ENCODE measurements at places on chromosomes 13 and 19.
A peak's percentile ranks its signal among the peaks of the same experiment; 100 is the strongest.

GRCh38 chr13:107573184-107573583 lies 642.2 kb downstream of the LIG4 start:
- no peak for DNase-seq

DNA sequence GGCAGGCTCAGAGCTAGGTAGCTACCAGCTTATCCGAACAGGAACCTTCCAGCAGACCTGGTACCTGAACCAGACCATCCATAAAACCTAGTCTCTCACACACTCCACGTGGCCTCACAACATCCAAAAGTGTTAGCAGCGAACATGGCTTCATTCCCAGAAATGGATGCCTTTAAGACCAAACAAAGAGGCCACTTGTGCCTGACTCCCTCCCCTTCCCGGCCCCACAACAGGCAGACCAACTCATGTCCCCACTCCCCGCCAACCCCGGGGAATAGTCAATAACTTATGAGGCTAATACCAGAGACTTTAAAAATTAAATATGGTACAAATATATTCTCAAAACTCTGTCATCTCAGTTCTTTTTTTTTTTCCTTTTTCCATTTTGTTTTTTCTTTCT lies 46.2 kb downstream of the ZNF557 start:
- DNase-seq = no peak

GRCh38 chr13:90793261-90793820 lies 554.1 kb upstream of the MIR17HG start:
- no peak for DNase-seq

DNA sequence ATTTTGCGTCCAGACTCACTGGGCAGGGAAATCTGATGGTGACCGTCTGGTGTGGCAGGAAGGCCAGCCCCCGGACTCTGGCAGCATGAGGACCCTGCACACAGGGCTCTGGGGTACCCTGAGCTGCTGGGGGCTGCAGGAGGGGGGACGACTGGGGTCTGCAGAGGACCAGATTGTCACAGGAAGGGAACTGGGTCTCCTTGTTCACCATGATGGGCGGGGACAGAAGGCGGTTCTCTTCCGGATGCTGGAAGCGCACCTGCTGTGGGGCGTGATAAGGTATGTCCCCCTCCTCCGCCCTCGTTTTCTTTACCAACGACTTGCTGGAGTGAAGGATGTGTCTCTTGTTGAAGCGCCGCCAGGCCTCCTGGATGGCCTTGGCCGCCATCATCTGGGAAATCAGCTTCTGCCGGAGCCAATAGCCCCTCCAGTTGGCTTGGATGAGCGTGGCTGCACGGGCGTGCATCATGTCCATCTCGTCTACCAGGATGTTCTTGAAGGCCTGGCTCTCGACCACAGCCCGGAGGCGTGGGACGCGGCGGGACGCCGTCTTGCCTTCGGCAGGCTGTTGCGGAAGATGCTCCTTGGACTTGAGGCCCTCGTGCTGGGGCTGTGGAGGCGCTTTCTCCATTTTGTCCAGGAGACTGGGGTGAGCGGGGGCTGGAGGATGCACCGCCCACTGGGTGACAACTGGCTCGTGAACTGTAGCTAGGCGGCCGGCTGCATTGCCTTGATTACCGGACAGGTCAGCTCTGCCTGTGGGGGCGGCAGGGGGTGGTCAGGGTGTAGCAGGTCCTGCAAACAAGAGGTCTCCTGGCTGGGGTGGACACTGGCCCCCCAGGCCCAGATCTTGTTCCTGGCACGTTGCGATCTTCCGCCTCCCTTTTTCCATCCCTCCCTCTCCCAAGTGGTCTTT lies 7.2 kb downstream of the IQCN start:
- no peak for DNase-seq

DNA sequence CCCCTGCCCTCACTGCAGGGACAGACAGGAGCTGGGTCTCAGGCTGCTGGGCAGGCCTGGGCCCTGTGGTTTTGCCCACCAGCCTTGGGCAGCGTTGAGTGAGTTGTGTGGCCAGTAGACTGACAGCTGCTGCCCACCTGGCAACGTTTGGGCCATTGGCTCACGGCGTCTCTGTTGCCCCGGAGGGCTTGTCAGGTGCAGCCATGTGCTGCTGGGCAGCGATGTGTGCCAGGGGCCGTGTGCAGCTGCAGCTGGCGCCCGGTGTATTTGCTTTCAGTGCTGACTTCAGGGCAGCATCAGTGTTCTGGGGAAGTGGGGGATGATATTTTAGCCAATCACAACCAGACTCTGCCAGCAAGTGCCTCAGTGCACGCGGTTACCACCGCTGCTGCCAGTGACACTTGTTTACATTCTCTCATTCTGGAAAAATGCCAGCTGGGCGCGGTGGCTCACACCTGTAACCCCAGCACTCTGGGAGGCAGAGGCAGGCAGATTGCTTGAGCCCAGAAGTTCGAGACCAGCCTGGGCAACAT lies 10.6 kb downstream of the FZR1 start:
- DNase-seq = peak; percentile 19

DNA sequence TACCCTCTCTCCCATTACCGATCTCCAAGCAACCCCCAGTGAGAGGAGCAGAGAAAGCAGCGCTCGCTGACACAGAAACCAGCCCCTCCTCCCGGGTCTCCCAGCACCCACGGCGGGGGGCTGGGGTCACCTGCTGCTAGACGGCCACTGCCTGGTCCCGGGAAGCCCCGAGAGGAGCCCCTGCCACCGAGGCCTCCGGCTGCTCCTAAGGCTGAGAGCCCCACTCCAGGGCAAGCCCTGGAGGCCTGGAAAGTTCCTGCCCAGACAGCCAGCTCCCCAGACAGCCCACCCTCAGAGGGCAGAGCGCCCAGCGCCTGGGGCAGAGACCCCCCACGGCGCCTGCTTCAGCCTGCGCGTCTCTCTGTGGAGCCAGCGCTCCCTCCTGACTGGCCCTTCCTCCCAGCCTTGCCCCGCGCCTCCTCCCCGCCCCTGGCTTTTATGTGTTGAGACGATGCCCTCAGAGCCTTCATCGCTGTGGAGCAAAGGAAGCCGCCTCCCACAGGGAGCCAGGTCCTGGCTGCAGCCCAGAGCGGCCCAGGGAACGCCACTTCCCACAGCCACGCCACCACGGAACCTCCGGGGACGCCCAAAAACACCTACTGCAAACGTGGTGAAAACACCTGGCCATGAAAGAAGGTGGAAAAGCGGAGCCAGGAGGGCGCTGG lies 51.1 kb downstream of the MLLT1 start:
- DNase-seq = no peak

- no peak for DNase-seq
Observed at GRCh38 chr13:39509616-39510315, 93.2 kb downstream of the LHFPL6 start.

GRCh38 chr13:110408286-110408685 lies 101.2 kb downstream of the COL4A2 start:
- DNase-seq = no peak

GRCh38 chr13:95185851-95186250 lies 115.4 kb downstream of the ABCC4 start:
- no peak for DNase-seq

DNA sequence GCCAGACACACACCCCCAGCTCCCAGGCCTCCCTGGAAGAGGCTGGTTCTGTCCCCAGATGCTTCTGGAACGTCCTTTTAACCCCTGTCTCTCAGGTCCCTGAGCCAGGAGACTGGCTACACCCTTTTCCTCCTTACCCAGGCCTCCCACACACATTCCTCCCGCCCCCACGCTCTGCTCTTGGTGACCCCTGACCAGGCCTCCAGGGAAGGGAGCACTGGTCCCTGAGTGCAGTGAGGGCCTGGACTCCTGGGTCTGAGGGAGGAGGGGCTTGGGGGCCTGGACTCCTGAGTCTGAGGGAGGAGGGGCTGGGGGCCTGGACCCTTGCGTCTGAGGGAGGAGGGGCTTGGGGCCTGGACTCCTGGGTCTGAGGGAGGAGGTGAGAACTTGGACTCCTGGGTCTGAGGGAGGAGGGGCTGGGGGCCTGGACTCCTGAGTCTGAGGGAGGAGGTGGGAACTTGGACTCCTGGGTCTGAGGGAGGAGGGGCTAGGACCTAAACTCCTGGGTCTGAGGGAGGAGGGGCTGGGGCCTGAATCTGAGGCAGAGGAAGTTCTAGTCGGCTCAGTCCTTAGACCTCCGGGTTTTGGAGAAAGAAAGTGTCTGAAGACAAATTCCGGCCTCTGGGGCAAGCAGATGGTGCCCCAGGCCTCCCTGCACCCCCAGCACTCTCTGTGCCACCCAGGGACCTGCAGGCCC lies 527 bp downstream of the KLK6 start:
- no peak for DNase-seq

- no peak for DNase-seq
Observed at GRCh38 chr13:46685006-46685730, 111.8 kb downstream of the ESD start.

- DNase-seq = no peak
Observed at GRCh38 chr13:97388373-97388772, 45.6 kb upstream of the RAP2A start.

DNA sequence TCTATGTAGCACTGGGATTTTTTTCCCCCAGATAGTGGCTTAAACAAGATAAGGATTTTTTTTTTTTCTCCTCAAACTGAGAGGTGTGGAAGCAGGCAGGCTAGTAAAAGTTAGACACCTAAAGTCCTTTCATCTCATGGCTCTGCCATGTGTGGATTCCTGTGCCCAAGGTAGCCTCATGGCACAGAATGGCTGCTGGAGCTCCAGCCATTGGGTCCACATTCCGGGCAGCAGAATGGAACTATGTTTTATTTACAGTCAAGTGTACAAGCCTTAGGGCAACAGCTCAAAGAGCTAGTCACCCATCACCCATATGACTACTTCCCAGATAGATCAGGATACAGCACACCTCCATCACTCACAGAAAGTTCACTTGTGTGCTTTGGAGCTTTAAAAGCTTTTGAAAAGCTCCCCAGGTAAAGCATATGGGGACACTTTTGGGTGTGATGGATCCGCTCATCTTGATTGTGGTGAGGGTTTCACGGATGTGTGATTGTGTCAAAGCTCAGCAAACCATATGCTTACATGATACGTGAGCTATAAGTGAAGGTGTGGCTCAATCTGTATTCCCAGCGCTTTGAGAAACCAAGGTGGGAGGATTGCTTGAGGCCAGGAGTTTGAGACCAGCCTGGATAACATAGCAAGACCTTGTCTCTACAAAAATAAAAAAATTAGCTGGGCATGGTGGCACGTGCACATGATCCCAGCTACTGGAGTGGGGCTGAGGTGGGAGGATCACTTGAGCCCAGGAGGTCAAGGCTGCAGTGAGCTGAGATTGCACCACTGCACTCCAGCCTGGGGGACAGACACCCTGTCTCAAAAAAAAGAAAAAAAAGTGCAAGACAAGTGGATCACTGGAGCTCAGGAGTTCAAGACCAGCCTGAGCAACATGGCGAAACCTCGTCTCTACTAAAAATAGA lies 18.1 kb downstream of the PGLS start:
- no peak for DNase-seq

GRCh38 chr13:31301119-31301518 lies 101.3 kb downstream of the B3GLCT start:
- DNase-seq = no peak

GRCh38 chr13:80029170-80029569 lies 311.8 kb downstream of the SPRY2 start:
- no peak for DNase-seq

GRCh38 chr19:30064348-30064699 lies 122.3 kb downstream of the URI1 start:
- DNase-seq = no peak

DNA sequence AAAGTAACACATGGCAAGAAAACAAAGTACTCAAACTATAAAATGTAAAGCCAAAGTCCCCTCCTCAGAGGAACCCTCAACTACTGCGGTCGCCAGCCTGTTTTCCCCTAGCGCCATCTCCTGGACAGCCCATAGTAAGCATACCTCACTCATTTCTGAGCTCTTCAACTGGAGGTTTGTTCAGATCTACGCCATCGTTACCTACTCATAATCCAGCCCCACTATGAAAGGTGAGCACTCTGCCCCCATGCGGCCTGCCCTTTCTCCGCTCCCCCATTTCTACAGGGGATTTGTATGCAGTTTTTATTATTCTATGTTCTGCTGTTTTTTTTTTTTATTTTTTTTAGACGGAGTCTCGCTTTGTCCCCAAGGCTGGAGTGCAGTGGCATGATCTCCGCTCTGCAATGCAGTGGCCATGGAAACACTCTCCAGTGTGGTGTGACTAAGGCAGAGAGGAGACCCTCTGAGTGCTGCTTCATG lies 26.2 kb downstream of the OPA3 start:
- DNase-seq = no peak

- DNase-seq = no peak
Observed at GRCh38 chr19:42431486-42431885, 4.3 kb upstream of the LIPE start.

DNA sequence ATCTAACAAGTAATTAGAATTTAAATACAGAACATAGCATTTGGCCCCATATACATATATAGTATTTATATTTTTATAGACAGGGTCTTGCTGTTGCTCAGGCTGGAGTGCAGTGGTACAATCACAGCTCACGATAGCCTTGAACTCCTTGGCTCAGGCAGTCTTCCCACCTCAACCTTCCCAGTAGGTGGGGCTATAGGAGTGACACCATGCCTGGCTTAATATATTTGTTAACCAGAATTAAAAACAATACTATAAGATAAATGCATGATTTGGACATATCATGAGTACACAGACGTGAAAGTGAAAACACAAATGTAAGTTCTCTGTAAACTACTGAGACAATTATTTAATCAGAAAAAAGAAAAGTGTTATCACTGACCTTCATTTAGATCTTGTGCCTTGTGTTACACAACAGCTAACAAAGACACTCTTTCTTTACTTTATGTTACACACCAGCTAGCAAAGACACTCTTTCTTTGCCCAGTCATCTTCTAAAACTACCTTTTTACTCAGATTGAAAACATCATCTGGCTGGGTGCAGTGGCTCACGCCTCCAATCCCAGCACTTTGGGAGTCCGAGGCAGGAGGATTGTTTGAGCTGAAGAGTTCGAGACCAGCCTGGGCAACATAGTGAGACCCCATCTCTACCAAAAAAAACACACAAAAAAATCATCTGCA lies 22.6 kb downstream of the CARS2 start:
- DNase-seq = no peak

DNA sequence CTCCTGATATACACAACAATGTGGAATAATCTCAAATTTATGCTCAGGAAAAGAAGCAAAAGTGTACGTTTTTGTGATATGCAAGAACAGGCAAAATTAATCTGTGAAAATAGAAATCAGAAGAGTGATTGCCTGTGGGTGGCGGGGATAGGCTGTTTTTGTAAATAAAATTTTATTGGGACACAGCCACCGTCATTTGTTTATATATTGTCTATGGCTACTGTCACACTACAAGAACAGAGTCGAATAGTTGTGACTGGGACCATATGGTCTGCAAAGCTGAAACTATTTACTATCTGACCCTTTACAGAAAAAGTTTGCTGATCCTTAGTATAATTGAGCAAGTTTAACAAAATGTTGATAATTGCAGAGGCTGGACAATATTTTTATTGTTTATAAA lies 269.5 kb upstream of the HTR2A start:
- no peak for DNase-seq

GRCh38 chr19:16334411-16334810 lies 9.8 kb downstream of the KLF2 start:
- DNase-seq = no peak
